Epithelial cell of proximal tubule (primary cell): ENCODE measurements at places on chromosomes 4 and X.

DNA sequence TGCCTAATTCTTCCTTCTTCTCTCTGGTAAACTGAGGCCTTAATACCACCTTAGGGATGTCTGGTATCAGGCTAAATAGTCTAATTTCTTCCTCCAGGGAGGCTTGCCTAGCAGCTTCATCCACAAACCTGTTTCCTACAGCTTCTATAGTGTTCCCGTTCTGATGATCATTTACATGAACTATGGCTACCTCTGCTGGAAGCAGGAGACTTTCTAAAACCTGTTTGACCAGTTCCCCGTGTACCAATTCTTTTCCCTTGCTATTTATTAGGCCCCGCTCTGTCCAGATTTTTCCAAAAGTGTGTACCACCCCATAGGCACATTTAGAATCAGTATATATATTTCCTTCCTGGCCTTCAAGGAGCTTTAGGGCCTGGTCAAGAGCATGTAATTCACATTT is 5.8 kb upstream of the USP38 start:
- no peak for DNase-seq

GRCh38 chr4:23734000-23734399 is 155.8 kb downstream of the PPARGC1A start:
- peak; percentile 93 for DNase-seq

DNA sequence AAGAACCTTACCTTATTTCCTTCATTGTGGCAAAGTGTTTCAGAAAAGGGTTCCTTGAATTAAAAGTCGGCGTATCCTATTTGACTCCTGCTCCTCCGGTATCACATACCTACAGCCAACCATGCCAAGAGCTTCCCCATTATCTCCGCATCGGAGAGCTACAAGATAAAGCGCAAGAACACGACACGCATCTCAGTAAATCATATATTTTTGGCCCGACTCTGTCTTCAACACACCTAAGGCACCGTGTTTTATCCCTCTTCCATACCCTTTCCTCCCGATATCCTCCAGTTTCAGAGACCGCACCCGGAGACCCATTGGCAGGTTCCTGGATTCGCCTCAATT is 497 bp upstream of the THAP9 start:
- no peak for DNase-seq

GRCh38 chr4:154421618-154422017 is 70.0 kb downstream of the DCHS2 start:
- no peak for DNase-seq

GRCh38 chrX:95291561-95291960 is 1393.1 kb upstream of the DIAPH2 start:
- DNase-seq, result no peak

- no peak for DNase-seq
Observed at GRCh38 chrX:133384454-133384853, 30.8 kb downstream of the GPC4 start.

- no peak for DNase-seq
Observed at GRCh38 chr4:46081248-46081647, 42.6 kb downstream of the GABRG1 start.

GRCh38 chr4:83282049-83282535 is 2.5 kb downstream of the COQ2 start:
- no peak for DNase-seq

- DNase-seq, result no peak
Observed at GRCh38 chrX:114015966-114016365, 567.9 kb upstream of the HTR2C start.

DNA sequence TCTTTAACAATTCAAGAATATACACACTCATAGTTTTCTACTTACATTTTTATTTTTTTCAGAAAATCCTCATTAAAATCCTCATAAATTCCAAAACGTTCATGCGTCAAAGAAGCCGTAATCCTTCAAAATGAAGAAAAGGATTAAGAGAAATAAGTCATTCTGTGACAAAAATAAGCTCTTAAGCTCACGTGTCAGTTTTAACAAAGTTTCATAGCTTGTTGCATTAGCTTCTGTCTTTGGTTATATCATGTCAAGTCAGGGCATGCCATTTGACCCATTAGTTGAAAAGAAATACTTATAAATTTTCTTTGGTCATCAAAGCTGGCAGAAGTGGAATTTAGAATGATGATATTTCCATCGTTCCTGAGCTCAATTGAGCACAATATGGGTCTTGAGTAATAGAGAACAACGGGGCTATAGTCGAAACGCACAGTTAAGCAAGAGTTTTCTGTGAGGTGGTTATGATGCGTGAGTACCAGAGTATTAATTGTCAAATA is 185.2 kb upstream of the CTSO start:
- no peak for DNase-seq

DNA sequence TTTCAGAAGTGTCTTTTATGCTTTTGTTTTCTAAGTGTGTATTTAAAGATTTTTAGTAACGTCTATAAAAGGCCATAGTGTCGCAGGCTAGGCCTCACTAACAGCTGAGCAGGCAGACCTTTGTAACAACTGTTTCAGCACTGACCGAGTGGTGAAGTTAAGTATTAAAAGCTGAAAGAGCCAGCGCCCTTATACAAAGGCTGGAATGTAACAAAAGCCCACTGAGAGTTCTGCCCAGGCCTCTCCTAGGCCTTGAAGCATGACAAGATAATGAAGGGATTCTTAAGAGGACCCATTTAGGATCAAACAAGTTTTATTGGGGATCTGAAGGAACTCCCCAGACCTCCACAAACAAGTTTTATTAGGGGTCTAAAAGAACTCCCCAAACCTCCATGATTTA is 722.5 kb upstream of the PRKX start:
- DNase-seq, result no peak

- DNase-seq, result no peak
Observed at GRCh38 chr4:159242427-159242826, 139.5 kb downstream of the RAPGEF2 start.

DNA sequence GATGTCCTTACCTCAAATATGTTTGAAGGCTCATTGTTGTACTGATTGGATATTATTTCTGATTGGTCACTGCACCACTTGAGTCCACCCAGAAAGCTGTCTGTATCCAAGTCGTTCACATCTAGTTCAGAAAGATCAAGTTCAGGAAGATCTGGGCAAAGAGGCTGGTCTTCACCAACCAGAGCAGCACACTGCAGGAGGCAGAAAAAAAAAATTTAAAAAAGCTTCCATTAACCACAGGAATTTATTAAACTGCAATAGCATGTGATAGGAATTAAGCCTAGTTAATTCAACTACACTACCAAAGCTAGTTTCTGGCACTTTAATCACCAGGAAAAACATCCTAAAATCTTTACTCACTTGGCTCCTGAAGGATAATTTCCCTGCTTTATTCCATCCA is 5.1 kb downstream of the PPARGC1A start:
- DNase-seq, result no peak
